Vagina (tissue), 2 donors: ENCODE measurements at places on chromosomes 12 and 14. TPM values are rescaled to one million over a fixed set of nuclear protein-coding genes. Genes with fewer than 3 reads are reported as not detected.

INF2 gene
- 49.1 TPM for total RNA-seq

- H3K4me1 ChIP-seq, result no peaks in the 10 kb centered on the region
- no peaks in the 10 kb centered on the region for H3K36me3 ChIP-seq
- no peak for DNase-seq
- H3K27ac ChIP-seq, result no peak overlapping the region
- no peak overlapping the region for H3K4me3 ChIP-seq
Measured at GRCh38 chr14:104506461-104507253, 72.9 kb upstream of the C14orf180 start.

- H3K36me3 ChIP-seq, result no peaks in the 10 kb centered on the region
- H3K27ac ChIP-seq, result no peak overlapping the region
- H3K4me1 ChIP-seq, result no peaks in the 10 kb centered on the region
- DNase-seq, result no peak
- no peaks in the 10 kb centered on the region for H3K27me3 ChIP-seq
- H3K4me3 ChIP-seq, result no peak overlapping the region
Measured at GRCh38 chr12:112705037-112705632, 86.4 kb upstream of the RPH3A start.

SDR9C7 gene
- 11.0 TPM for total RNA-seq

RIMKLB gene
- 44.7 TPM for total RNA-seq

- H3K4me1 ChIP-seq, result no peaks in the 10 kb centered on the region
- H3K27ac ChIP-seq, result no peak overlapping the region
- H3K4me3 ChIP-seq, result no peak overlapping the region
Measured at GRCh38 chr12:92389466-92389865, 243.8 kb upstream of the BTG1 start.

DNA sequence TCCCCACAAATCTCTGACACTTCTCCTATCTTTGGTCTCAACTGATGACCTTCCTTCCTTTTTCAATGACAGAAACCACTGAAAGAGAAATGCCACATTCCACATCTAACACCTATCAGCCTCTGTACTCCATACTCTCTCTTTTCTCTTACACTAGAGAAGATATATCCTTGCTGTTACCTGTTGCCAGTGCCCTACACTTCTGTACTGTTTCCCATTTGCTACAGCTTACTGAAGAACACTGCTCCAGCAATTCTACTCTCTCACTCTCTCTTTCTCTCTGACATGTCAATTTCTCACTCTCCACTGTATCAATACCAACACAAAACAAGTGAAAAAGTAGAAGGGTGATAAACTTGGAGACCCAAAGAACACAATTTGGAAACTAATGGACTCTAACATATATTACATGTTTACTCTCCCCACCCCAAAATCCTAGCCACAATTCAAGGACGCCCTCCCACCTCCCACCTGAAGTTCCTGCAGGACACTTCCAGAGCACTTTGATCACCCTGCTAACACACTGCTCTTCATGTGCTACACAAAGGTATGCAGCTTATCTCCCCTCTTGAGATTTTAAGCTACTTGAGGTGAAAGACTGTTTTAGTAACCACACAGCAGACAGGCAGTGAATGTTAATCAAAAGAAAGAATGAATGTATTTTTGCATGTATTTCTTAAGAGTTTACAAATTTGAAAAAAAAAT is 95.0 kb downstream of the MED13L start:
- H3K4me3 ChIP-seq, result no peak overlapping the region
- no peaks in the 10 kb centered on the region for H3K36me3 ChIP-seq
- H3K27me3 ChIP-seq, result no peaks in the 10 kb centered on the region
- DNase-seq, result no peak
- peaks cover 30% of the 10 kb centered on the region for H3K4me1 ChIP-seq

DNA sequence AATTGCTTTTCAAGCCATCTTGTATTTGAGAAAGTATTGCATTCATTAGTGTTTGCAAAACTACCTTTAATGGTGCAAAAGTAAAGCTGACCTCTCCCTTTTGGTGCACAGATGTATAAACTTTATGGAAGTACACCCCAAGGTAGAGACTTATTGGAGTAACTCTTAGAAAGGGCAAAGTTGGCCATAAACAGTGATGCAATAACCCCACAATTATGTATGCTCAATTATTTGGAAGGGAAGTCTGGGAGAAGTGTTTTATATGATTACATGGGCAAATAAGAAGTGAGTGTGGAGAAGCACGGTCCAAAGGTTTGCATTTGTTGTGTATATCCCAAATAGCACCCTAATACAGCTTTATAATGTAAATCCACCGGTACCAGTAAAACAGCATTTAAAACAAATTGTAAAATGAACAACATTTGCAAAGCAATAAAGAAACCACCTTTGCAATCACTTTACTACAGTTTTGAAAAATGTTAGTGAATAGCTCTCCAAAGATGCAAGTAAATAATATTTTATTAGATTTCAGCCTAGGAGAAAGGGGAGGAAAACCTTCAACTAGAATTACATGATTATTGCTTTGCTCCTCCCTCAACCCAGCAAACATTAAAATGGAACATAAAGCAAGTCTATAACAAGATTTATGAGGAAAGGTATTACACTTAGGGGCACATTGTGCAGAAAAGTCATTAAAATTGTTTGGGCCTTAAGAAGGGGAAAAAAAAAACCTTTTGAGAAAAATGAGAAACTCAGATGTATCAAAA is 70.5 kb downstream of the HMGA2 start:
- no peaks in the 10 kb centered on the region for H3K27me3 ChIP-seq
- no peak overlapping the region for H3K27ac ChIP-seq
- DNase-seq, result no peak
- H3K36me3 ChIP-seq, result no peaks in the 10 kb centered on the region
- peaks cover 19% of the 10 kb centered on the region for H3K4me1 ChIP-seq

DNA sequence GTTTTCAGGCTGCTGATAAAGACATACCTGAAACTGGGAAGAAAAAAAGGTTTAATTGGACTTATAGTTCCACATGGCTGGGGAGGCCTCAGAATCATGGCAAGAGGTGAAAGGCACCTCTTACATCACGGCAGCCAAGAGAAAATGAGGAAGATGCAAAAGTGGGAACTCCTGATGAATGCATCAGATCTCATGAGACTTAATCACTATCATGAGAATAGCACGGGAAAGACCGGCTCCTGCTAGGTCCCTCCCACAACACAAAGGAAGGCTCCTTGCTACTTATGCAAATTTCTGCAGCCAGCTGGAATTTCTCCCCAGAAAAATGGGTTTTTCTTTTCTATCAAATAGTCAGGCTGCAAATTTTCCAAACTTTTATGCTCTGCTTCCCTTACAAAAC is 174.1 kb upstream of the RMST start:
- DNase-seq, result no peak
- no peaks in the 10 kb centered on the region for H3K36me3 ChIP-seq
- H3K27ac ChIP-seq, result no peak overlapping the region
- no peak overlapping the region for H3K4me3 ChIP-seq

DNA sequence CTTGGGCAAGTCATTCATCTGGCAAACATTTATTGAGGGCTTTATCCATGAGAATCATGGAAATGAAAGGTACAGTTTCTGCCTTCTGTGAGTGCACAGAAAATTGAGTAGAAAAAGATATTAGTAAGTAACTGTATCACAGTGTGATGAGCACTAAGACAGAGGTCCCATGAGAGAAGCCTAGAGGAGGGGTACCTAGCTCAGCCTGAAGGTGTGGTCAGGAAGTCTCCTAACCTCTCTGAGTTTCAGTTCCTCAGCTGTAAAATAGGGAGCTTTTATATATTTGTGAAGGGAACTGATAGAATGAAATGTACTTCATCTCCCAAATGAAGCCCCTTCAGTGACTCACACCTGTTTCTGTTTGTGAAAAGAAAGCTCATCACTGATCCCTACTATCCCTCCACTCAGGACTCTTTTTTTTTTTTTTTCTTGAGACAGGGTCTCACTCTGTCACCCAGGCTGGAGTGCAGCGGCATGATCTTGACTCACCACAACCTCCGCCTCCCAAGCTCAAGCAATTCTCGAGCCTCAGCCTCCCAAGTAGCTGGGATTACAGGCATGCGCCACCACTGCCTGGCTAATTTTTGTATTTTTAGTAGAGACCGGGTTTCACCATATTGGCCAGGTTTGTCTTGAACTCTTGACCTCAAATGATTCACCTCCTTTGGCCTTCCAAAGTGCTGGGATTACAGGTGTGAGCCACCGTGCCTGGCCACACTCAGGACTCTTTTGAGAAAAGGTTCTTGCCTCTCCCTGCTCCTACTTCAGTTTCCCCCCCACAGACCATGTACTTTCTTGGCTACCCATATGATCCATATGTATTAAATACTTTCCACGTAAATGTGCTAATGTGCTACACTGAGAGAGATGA is 93.7 kb upstream of the FUT8 start:
- H3K4me1 ChIP-seq, result no peaks in the 10 kb centered on the region
- H3K4me3 ChIP-seq, result no peak overlapping the region
- H3K27me3 ChIP-seq, result no peaks in the 10 kb centered on the region
- no peak for DNase-seq
- H3K36me3 ChIP-seq, result no peaks in the 10 kb centered on the region
- no peak overlapping the region for H3K27ac ChIP-seq

CNOT2 gene
- 176 TPM for total RNA-seq

GRCh38 chr12:110001596-110001995 is 2.4 kb downstream of the ANKRD13A start:
- no peak for DNase-seq
- peaks cover 47% of the 10 kb centered on the region for H3K4me1 ChIP-seq
- H3K4me3 ChIP-seq, result no peak overlapping the region
- H3K27ac ChIP-seq, result no peak overlapping the region

DNA sequence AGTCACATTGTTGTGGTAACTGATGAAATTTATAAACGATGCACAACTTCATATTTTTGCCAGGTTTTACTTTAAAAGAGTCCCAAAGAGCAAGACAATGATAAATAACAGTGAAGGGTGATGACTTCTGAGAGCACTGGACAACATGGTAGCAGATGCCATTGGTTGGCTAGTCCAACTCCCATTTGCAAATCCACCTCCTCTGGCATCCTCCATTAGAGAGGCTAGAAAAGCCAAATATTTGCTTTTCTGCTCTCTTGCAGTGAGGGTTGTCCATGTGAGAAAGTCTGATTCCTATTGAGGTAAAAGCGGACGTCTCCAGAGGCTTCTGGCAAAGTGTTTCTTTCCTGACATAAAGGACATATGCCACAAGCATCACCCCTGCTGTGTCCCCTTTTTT is 89.6 kb upstream of the BMP4 start:
- H3K36me3 ChIP-seq, result no peaks in the 10 kb centered on the region
- H3K4me1 ChIP-seq, result no peaks in the 10 kb centered on the region
- H3K27ac ChIP-seq, result no peak overlapping the region
- DNase-seq, result no peak

GRCh38 chr12:86543716-86544115 is 287.5 kb upstream of the MGAT4C start:
- H3K27ac ChIP-seq, result no peak overlapping the region
- no peaks in the 10 kb centered on the region for H3K36me3 ChIP-seq
- H3K4me1 ChIP-seq, result no peaks in the 10 kb centered on the region
- H3K27me3 ChIP-seq, result no peaks in the 10 kb centered on the region

GRCh38 chr12:127144770-127145169 is 1122.2 kb upstream of the TMEM132C start:
- no peak for DNase-seq
- peaks cover 7% of the 10 kb centered on the region for H3K4me1 ChIP-seq
- no peak overlapping the region for H3K27ac ChIP-seq
- H3K36me3 ChIP-seq, result no peaks in the 10 kb centered on the region

GRCh38 chr14:55274751-55275150 is 3.5 kb downstream of the FBXO34 start:
- DNase-seq, result no peak
- no peaks in the 10 kb centered on the region for H3K27me3 ChIP-seq

- no peaks in the 10 kb centered on the region for H3K27me3 ChIP-seq
- H3K36me3 ChIP-seq, result peaks cover 10% of the 10 kb centered on the region
- H3K27ac ChIP-seq, result peak overlapping the region; percentile 96
Measured at GRCh38 chr12:53051058-53051880, 1.4 kb downstream of the TNS2 start.

GRCh38 chr12:39331539-39332261 is 111.2 kb downstream of the KIF21A start:
- H3K36me3 ChIP-seq, result peaks cover 21% of the 10 kb centered on the region
- no peak overlapping the region for H3K27ac ChIP-seq
- H3K4me1 ChIP-seq, result no peaks in the 10 kb centered on the region
- no peaks in the 10 kb centered on the region for H3K27me3 ChIP-seq

GRCh38 chr12:64610660-64611340 is 505 bp downstream of the RASSF3 start:
- H3K4me1 ChIP-seq, result peaks cover 14% of the 10 kb centered on the region
- peak overlapping the region; percentile 93 for H3K27ac ChIP-seq
- H3K4me3 ChIP-seq, result peak overlapping the region; percentile 91
- no peaks in the 10 kb centered on the region for H3K36me3 ChIP-seq
- no peak for DNase-seq

FGD4 gene
- total RNA-seq, result 38.3 TPM

GRCh38 chr12:32488132-32488531 is 88.8 kb downstream of the FGD4 start:
- H3K36me3 ChIP-seq, result no peaks in the 10 kb centered on the region
- no peak overlapping the region for H3K27ac ChIP-seq
- H3K4me1 ChIP-seq, result peaks cover 5% of the 10 kb centered on the region
- H3K4me3 ChIP-seq, result no peak overlapping the region
- no peaks in the 10 kb centered on the region for H3K27me3 ChIP-seq
- DNase-seq, result no peak

DNA sequence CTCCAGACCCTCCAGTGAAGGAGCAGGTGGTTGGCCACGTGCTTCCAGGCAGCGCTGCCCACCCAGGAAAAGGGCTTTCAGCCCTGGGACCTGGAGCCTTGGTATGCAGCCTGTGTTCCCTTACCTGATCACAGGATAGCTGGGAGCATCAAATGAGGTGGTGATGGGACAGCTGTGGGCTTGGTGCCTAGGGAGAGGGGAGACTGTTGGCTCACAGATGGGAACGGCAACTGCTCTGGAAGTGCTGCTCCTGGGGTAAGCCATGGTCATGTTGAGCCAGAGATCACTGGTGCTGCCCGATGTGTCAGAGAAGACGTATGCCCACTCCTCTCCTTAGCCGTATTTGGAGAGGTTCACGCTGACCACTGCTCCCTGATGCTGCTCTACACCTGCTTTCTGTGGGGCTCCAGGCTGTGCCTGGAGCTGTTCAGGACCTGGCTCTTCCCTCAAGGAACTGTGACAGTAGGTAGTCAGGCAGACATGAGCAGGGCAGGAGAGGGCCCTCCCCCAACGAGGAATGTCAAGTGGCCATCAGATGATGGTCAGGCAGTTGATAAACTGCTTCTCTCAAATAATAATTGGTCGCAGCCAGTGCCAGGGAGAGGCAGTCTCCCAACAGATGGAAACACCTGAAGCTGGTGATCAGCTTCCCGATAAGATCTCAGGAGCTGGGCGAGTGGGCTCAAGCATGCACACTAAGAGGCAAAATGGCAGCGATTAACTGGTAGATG is 2.8 kb upstream of the CYP46A1 start:
- H3K4me1 ChIP-seq, result peaks cover 18% of the 10 kb centered on the region
- H3K27me3 ChIP-seq, result no peaks in the 10 kb centered on the region
- no peak for DNase-seq
- no peak overlapping the region for H3K27ac ChIP-seq
